ENCODE measurements at places on chromosomes 11 and 22.

- DNase-seq, result no peak
These were observed 32.4 kb downstream of the CNTF start for GRCh38 chr11:58654908-58655296.

- DNase-seq, result no peak
These were observed 7.8 kb upstream of the JAML start for GRCh38 chr11:118232659-118233058.

- DNase-seq, result peak; percentile 47
These were observed 19.5 kb downstream of the IL17REL start for GRCh38 chr22:49992921-49993648.

GRCh38 chr11:17673951-17674350, 45.4 kb upstream of the MYOD1 start:
- no peak for DNase-seq

DNA sequence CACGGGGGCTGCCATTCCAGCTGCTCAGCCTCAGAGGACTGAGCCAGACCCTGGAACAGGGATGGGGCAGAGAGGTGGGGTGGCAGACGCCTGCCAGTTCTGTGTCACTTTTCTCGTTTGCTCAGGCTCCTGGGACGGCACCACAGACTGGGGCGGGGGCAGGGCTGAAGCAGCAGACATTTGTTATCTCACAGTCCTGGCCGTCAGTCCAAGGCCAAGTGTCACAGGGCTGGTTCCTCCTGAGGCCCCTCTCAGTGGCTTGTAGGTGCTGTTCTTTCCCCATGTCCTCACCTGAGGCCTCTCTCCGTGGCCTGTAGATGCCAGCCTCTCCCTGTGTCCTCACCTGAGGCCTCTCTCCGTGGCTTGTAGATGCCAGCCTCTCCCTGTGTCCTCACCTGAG, 24.7 kb downstream of the TPCN2 start:
- no peak for DNase-seq

GRCh38 chr11:62054484-62055121, 69.2 kb upstream of the INCENP start:
- DNase-seq, result peak; percentile 45

DNA sequence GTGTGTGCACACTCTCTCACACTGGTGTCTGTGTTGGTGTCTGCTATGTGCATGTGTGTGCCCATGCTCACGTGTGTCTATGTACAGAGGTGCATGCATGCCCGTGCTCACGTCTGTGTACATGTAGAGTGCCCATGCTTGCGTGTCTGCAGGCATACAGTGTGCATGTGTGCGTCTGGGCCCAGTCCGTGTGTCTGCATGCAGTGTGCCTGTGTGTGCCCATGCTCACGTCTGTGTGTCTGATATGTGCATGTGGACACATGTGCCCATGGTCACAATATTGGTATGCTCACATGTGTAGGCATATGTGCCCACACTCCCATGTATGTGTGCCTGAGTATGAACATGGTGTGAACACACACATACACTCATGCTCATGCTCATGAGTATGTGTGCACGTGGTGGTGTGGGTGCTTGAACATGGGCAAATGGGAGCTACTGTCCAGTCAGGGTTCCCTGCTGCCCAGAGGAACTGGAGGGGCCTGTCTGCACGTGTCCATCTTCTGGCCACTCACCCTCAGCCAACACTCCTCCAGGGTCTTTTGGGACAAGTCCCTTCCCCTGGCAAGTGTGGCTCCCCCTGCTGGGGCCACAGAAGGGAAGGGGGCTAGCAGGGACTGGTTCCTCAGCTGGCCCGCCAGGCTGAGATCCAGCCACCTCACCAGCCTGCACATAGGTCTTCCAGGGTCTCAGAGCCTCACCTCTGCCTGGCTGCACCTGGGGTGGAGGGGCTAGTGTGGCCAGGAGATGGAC, 7.3 kb upstream of the TBX1 start:
- DNase-seq, result no peak

DNA sequence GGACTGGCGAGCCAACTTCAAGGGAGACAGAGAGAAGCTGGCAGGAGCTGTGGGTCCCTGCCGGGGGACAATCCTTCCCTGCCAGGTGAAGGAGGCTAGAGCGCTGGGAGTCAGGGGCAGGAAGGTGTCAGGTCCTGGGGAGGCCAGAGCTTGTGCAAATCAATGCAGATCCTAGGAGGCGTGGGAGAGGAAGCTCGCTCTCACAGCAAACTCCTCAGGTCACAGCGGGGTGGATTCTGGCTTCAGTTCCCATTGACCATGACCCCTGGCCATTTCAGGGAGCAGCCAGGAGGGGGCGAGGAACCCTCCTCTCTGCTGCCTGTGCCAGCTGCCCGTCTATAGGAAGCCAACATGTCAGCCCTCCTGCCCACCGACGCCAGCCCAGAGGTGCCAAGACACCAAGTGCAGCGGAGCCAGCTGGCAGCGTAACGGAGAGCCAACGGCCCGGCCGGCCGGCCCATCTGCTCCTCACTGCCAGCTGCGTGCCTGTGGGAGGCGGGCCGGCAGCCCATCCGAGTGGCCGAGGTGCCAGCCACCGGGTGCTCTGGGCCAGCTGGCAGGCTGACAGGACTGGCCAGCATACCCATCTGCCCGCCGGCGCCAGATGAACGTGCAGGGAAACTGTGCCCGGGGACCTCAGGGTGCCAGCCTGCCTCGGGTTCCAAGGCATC, 374.8 kb downstream of the MIAT start:
- DNase-seq, result no peak

DNA sequence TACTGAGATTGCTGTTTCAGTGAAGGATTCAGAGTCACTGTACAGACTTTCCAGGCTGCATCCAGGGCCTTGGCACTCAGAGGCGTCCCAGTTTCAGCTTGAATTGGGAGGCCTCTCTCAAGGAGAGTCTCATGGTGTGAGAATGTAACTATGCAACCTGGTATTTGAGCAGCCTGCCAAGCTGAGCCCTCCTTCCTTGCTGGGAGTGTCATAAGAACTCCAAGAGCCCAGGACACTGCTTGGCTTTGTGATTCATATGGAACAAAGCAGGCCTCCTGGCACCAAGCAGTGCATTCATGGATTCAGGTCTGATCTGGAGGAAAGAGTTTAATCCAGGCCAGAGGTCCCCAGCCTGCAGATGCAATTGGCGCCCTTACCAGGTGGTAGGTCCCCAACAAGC, 171.7 kb downstream of the DBX1 start:
- DNase-seq, result peak; percentile 78

DNA sequence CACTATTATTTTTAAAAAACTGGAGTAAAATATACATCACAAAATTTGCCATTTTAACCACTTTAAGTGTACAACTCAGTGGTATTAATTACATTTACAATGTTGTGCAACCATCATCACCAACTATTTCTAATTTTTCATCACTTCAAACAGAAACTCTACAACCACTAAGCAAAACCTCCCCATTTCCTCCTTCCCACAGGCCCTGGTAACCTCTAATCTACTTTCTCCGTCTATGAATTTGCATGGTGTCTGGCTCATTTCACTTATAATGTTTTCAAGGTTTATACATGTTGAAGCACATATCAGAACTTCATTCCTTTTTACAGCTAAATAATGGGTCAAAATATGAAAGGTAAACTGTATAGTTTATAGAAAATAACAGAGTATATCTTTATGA, 24.4 kb downstream of the DDI1 start:
- no peak for DNase-seq

DNA sequence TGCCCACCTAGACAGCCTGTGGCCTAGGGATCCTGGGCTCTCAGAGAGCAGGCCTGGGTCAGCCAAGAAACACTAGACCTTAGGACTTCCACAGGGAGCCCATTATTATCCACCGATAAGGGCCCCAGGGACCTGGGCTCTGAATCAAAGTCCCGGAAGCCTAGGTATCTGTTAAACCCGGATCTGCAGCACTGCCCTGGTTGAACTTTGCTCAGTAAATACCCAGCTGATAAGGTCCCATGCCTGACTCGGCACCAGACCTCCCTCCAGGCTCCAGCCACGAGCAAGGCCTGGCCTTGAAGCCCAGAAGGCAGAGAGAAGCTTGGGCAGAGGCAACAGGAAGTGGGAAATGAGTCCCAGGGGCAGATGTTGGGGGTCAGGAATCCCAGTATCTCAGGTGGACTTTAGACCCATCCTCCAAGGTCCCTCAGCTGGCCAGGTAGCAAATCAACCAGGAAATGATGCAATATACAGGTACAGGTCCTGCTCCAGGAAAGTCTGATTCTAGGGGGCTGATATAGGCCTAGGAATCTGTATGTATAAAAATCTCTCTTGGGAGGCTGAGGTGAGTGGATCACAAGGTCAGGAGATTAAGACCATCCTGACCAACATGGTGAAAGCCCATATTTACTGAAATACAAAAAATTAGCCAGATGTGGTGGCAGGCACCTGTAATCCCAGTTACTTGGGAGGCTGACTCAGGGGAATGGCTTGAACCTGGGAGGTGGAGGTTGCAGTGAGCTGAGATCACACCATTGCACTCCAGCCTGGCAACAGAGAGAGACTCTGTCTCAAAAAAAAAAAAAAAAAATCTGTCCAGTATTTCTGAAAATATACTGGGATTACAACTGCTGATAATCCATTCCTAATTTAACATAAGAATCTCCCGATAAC, 18.7 kb downstream of the POU2AF1 start:
- no peak for DNase-seq

All from fibroblast of mammary gland (primary cell).